ELR (cell line): ENCODE measurements at places on chromosomes 11 and 22.

GRCh38 chr11:15911377-15912044 is 444.8 kb downstream of the SOX6 start:
- no peak for DNase-seq

DNA sequence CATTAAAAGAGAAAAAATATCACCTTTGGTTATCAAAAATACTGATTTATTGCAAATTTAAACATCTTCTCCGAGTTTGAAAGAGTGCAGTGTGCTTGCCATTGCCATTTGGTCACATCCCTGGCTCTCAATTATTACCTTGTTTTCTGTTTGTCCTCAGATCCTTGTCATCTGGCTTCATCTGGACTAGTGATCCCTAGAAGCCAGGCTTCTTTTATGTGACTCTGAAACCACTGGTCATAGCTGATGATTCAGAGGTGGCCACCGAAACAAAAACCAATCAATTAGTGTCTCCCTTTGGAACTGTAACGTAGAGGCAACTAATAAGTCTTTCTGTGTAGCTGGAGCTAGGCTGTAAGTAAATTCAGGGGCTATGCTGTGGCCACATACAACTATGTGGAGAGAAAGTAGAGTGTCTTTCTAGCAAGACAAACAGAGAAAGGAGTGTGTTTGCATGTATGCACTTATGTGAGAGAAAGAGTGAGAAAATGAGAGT is 237.9 kb downstream of the LUZP2 start:
- no peak for DNase-seq

DNA sequence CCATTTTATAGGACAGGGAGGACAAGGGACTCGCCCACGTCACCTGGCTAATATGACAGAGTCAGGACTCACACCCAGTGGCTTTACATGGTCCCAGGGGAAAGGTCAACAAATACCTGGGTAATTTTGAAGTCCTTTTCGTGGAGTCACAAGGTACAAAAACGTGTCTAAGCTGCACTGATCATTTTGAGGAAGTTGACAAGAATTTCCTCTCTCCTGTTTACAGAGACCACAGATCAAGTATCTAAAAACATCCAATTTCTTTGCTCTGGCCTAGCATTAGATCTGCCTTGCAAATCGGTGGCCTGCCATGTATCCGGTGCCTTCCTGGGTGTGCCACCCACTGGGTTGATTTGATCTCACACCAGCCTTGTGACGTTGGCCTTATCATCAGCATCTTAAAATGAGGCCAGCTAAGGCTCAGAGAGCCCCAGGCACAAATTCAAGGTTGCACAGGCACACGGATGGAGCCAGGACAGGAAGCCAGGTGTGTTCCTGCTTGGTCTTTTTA is 17.6 kb downstream of the GDPD5 start:
- DNase-seq = no peak

GRCh38 chr11:20670932-20671403 is 1.6 kb downstream of the NELL1 start:
- DNase-seq = no peak

GRCh38 chr11:131832079-131832478 is 461.7 kb downstream of the NTM start:
- DNase-seq = no peak

GRCh38 chr11:13343931-13344717 is 66.5 kb downstream of the BMAL1 start:
- peak; percentile 84 for DNase-seq

GRCh38 chr11:15333407-15333806 is 218.7 kb downstream of the INSC start:
- no peak for DNase-seq

- DNase-seq = no peak
These were observed 5.5 kb upstream of the PGM2L1 start for GRCh38 chr11:74403607-74404321.

GRCh38 chr11:32088117-32088941 is 2.5 kb upstream of the RCN1 start:
- DNase-seq = peak; percentile 91

DNA sequence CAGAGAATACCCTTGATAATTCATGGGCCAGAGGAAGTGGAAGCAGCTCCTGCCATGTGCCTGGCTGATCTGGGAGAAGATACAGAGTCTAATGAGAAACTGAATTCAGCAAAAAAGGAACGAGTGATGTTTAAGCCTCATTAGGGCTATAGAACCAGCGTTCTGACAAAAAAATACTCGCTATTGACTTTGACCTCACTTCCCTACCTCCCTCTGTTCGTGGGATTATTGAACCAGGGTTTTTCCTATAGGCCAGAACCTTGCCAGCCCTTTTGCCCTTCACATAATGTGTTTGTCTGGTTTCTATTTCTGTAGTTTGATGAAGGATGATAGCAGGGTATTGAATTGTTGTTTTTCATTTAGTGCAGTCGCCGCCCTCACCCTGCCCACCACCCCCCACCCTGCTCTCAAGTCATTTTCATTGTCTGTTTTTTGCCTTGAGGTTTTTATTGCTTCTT is 7.6 kb upstream of the RBFOX2 start:
- DNase-seq = no peak

GRCh38 chr22:48894064-48894671 is 933.5 kb downstream of the BRD1 start:
- no peak for DNase-seq

GRCh38 chr11:134783234-134783633 is 371.2 kb upstream of the B3GAT1 start:
- no peak for DNase-seq

DNA sequence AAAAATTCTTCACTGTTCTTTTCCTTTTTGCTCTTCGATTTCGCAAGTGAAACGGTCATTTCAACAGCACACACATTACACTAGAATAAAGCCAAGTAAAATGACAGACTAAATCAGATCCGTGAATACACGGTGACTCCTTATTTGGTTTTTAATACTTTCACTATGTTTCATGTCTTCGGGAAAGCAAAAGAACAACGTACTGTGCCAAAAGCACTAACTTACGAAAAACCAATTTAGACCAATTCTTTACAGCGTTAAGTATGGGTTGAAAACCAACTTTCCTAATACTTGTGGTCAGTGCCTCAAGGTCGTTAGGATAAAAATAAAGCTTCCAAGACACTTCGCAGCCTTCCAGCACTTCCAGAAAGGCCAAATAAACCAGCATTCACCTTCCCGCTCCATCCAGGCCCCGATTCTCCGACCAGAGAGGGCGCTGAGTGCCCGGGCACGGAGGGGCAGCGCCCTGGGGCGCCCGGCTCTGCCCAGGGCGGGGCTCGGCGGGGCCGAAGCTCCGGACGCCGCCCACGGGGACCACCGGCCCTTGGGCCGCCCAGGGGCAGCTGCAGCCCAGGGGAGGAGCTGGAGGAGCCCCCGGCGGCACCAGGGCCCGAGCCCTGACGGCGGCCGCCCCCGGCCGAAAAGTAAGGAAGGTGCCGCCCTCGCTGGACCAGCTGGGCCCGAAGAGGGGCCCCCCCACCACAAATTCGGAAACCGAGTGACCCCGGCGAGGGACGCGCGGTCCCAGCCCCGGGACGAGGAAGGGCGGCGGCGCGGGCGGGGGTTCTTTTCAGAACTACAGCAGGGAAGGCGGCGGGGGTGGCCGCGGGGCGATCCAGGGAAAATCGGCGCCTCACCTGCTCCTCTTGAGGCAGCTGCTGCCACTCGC is 499 bp downstream of the ATL3 start:
- peak; percentile 67 for DNase-seq

DNA sequence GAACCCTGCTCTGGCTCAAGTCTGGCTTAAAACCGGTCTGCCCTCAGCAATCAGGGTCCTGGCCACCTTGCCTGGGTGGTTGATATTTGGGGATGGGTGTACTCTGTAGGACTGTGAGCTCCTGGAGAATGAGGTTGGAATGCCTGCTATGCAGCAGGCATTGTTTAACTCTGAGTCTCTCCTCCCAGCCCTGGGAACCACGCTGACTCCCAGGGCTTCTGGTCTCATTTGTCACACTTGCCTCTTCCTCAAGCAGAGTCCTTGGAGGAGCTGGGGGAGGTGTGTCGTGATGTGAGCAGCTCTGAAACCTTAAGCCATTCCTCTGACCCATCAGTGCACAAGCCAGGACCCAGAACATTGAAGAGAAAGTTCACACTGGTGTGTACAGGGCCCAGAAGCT is 340.1 kb downstream of the MN1 start:
- peak; percentile 98 for DNase-seq

DNA sequence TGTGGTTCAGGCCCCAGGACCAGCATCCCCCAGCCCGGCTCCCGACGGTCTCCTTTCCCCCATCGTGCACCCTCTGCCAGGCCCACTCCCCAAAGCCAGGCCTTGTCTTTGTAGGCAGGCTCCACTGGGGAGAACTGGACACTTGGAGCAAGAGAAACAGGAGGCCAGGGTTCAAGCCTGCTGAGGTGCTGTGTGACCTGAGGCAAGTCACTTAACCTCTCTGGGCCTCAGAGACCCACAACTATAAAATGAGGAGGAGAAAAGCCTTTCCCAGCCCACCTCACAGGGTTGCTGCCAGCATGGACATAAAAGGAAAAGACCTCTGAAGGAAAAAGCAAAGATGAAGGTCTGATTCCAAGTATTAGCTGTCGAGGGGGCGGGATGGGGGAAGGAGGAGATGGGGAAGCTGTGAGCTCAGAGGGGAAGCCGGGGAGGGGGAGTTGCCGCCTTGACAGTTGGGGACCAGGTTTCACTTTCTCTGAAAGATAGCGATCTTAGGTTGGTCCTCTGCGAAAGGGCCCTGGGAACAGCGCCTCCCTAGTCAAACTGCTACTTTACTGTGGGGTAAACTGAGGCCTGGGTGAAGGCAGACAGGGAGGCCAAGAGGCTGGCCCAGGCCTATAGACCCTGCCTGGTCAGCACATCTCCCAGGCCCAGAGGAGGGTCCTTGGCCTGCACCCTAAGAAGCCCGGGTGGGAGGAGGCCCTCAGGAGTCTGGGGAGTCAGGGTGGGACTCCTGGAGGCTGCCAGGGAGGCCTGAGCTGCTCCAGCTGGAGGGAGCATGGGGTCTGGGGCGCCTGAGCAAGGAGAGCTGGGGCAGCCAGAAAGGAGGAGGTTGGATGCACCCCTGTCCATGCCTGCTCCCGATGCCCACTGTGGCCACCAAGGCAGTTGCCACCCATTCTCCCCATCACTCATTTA is 991 bp upstream of the OSM start:
- no peak for DNase-seq

DNA sequence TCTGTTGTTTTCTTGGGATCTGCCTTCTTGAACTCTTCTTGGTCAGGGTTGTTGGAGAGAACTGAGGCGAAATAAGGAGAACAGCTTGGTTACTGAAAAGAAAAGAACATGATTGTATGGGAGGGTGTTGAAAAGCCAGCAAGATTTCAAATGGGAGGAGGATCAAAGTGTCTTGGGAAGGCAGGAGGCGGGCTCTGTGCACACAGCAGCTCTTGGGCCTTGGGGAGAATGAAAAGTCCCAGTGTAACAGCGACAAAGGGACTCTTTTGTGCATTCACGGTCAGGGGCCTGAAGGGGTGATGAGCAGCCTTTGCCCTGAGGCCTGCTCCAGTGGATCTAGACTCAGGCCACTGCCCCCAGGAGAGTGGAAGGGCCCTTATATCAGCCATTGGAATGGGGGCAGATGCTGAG is 135.4 kb downstream of the ADAMTS15 start:
- no peak for DNase-seq

DNA sequence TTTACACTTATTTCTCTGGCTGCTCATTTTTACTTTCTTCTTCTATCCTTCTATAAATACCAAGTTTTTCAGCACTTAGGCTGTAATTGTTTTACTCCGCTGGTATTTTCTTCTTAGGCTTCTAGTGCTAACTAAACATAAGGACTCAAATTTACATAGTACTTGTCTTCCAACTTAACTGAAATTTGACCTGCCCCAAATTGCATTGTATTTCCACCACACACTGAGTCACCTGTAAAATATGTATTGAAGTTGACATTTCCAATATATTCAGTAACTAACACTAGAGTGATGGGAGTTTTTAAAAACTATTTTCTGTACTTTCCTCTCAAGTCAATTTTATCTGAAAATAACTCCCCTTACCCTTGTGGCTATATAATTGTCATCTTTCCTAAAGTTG is 1794.1 kb upstream of the RAG2 start:
- peak; percentile 2 for DNase-seq

DNA sequence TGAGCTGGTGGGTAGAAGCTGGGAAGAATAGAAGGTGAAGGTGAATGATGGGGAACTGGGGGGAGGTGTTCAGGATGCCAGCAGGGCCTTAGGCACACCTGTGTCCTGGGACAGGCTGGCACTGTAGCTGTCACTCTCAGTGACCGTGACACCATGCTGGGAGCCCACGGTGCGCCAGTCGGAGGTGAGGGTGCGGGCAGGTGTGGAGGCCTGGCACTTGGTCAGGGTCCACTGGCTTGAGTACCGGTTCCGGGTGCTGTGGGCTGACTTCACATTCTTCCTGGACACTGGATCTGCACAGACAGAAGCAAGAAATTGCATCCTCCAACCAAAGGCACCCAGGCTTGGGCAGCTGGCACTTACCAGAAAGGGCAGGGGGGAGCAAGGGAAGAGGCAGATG is 103.8 kb downstream of the CEP164 start:
- no peak for DNase-seq

GRCh38 chr11:134151083-134151747 is 72.6 kb downstream of the NCAPD3 start:
- no peak for DNase-seq

DNA sequence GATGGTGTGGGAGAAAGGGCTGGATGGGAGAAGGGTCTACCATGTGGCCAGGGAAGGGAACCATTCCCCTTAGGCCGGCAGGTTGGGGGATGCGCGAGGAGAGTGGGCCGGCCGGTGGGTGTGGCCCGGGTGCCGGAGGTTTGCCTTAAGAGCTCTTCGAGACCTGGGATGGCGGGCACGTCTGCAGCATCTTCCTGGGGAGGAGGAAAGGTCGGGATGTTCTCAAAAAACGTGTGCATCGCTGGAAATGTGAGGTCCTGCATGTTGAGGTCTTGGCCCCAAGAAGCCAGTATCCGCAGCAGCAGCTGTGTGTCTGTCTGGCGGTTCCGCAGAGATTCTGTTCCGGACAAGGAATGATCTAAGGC is 1.4 kb downstream of the NAV2 start:
- peak; percentile 72 for DNase-seq

- DNase-seq = peak; percentile 16
These were observed 633.8 kb downstream of the DLG2 start for GRCh38 chr11:84993386-84993785.

DNA sequence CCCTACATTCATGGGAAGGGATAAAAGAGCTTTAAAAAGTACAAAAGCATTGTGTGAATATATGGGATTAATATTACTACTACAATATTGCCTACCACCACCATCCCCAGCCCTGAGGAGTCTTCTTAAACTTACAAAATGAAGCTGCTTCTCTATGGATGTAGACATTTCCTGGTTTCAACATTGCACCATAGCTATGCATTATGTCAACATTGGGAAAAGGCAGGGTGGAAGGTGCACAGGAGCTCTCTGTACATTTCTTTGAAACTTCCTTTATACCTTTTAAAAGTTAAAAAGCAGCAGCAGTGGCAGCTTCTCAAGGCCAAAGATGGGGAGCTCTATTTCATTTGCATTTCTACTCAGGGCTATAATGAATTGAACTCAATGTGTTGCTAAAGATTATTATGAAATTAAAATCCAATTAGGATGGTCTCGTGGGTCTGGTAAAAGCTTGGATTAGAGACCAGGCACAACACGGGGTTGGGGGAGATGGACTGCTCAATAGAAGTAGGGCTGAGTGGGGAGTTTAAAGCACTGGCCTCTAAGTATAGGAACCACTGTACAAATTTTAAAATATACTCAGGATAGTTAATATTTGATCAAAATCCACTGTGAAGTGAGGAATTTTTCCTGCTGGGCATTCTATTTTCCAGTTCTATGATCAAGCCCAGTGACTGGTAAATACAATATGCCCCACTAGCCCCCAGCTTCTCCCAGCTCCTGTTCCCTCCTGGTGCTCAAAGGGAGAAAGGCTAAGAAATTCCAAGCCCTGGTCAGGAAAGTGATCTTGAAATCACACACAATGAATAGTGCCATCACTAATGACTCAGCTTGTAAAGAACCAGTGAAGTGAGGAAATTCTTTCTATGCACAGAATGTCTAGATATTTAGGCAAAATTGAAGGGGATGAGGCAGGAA is 362.7 kb upstream of the CCDC90B start:
- DNase-seq = no peak
